ENCODE measurements at places on chromosomes 16 and 17.

GRCh38 chr17:16243801-16244567 is 27.0 kb downstream of the PIGL start:
- DNase-seq, result no peak

GRCh38 chr16:79092846-79093245 is 507.7 kb downstream of the MAF start:
- no peak for DNase-seq

DNA sequence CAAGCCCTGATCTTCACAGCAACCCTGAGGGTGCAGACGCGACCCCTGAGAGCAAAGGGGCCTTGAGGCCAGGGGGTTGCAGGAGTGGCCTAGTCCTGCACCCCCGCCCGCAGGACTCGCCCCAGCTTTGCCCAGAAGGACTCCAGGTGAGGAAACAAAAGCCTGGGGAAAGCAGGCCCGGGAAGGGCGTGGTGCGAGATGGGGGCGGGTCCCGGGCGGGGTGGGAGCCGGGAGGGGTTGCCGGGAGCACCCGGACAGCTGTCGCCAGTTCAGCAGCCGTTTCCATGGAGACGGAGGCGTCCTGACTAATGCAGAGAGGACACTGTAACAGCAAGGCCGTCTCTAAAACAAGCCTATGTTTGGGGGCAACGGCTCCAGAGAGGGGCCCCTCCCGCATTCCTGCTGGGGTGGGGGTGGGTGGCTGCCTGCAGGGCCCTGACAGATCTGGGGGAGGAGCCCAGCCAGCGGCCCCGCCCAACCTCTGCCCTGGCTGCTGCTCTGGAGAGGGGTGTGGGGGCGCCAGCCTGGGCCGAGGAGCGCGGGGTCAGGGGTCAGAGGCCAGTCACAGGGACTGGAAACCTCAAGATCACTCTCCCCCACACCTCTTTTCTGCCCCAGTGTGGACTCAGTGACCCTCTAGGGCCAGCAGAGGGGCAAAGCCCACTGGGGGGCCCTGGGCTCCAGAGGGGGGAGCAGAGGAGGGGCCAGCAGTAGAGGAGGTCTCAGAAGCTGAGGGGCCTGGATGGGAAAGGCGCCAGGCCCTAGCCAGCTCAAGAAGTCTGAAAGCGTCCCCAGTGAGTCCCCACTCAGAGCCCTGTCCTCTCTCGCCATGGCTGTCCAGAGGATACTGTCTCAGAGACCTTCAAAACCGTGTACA is 3.1 kb upstream of the TPPP3 start:
- peak; percentile 77 for DNase-seq

GRCh38 chr16:85908444-85908843 is 9.5 kb downstream of the IRF8 start:
- DNase-seq, result no peak

DNA sequence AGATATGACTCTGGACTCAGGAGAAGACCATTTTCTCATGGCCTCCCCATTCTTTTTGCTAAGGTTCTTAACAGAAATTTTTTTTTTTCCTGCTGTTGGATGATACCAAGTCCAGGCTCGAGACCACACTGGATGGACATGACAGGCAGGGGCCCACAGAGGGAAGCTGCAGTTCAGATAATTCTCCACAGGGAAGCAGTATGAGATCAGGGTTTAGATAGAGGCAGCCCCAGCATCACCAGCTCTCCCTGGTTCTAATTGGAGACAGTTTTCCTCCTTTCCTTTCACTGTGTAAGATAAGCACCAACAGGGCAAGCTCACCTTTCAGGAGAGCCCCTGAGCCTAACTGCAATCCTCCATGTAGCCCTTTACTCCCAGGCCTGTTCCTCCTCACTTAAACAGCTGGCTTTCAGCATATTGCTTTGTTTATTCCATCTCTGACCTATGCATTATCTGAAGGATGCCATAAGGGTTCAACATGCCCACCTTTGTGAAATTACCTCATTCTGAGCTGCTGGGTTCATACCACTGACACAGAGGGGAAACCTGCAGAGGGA is 108.1 kb downstream of the SNX11 start:
- peak; percentile 66 for DNase-seq

DNA sequence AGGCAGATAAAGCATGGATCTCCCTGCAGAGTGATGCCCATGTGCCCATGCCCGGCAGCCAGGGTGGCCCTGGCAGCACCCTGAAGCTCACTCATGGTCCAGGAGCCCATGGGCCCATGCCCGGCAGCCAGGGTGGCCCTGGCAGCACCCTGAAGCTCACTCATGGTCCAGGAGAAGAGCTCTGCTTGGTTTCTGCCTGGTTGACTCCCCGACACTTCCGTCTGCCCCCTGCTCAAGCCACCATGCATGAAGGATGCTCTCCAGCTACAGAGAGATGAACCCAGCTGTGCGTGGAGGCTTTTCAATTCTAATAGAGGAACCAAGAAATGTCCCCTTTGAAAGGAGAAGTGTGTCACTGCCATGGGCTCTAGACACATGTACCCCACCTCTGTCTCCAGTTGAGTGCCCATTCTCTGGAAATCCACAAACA is 8.7 kb downstream of the CCL17 start:
- DNase-seq, result no peak

DNA sequence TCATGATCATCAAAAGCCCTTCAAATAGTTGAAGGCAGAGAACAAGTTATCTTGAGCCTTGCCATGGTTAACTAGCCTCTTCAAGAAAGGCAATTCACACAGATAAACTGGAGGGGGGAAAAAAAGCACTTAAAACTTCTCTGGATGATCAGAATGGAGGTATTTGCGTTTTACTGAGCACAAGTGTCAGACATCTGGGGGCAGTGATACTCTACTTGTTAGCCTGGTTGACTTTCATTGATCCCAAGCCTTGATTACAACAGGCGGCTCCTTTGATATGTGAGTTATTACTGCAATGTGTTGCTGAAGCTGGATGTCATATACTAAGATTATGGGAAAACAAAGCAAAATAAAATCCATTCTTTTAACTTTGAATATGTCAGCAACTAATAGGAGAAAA is 155.0 kb upstream of the HS3ST3A1 start:
- no peak for DNase-seq

DNA sequence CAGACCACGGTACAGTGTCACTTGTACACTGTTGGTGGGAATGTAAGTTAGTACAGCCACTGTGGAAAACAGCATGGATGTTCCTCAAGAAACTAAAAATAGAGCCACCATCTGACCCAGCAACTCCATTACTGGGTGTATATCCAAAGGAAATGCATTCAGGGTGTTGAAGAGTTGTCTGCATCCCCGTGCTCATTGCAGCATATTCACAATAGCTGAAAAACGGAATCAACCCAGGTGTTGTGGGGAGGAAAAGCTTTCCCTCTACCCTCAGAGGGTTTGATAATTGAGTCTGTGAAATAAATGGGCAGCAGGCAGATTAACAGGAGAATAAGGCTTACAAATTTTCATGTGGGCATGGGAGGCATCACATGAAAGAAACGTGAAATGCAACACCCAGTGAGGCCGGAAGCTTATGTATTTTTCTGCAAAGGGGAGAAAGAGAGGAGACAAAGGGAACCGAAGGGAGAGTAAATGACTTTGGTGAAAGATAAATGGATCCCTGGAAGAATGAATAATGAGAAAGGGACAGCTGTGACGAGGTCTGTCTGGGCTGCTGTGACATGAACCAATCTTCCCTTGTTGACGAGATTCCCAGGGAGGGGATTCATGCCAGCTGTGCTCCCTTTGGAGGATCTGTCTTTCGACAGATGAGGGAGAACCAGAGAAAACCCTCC is 106.2 kb downstream of the KCNJ12 start:
- no peak for DNase-seq

DNA sequence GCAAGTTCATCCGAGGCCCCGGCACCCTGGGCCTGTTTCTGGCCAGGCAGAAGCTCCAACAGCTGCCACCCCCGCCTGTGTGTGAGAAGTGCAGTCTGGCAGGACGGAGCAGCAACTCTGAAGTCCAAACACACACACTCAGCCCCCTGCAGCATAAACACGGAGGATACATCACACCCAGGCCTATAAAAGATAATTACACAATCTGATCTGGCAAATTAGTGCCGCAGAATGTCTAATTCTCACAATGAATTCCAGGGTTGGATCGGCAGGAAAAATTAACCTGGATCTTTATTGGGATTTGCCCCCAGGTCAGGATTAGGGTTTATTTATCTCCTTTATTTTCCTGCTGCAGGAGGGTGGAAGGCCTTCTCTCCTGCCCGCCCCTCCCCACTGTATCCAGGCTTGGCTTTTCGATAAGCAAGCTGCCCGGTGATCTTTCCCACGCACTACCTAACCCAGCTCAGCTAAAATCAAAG is 311.4 kb downstream of the SOX9 start:
- peak; percentile 36 for DNase-seq

- DNase-seq, result no peak
Measured at GRCh38 chr17:72989074-72989610, 103.3 kb downstream of the SLC39A11 start.

All from M059J (cell line).